ENCODE measurements at places on chromosomes 4 and X.
A peak's percentile ranks its signal among the peaks of the same experiment; 100 is the strongest.

GRCh38 chr4:165532976-165533375, 154.2 kb downstream of the CPE start:
- no peak for DNase-seq

DNA sequence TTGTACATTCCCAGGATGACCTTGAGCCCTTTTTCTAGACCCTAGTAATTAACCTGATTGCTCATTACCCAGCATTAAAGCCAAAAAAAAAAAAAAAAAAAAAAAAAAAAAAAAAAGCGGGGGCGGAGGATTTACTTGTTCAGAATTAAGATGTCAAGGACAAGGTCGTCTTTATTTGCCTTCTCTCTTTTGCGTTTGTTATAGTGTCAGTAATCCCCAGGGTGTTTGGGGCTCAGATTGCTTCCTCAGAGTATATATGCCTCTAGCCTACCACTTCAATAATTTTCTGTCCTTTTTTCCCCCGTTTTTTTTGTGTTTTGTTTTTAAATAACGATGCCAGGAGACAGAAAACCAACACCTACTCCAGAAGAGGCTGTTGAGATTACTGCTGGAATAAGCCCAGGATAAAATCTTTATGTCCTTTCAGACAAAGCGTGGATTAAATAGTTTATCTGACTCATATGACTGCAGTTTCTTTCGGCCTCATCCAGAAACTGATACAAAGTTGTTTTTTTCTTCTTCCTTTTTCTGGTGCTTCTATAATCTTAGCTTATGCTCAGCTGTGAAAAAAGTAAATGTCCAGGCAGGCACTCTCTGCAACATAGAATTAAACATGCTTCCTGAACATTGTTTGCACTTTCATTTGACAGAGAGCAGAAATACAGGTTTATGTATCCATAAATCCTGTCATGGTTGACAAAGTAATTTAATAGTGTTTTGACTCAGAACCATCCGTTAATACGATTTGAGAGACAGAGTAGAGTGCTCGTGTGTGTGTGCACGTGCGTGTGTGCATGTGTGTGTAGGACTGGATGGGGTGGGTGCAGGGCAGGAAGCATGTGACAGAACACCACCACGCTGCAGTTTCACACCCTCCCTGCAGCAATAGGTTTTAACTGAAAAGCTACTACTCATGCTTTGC, 138.6 kb downstream of the AFF1 start:
- peak; percentile 31 for DNase-seq

DNA sequence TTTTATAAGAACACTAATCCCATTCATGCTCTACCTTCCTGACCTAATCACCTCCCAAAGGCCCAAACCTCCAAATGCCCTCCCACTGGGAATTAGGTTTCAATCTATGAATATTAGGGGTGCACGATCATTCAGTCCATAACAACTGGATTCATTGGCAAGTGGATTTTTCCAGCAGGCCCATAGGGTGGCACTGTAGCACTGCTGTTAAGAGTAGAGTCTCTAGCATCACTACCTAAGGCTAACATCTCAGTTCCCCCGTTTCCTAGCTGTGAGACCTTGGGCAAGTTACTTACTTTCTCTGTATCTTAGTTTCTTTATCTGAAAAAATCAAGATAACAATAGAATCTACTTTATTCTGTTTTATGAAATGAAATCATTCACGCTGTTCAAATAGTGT, 315.8 kb downstream of the STIM2 start:
- no peak for DNase-seq

DNA sequence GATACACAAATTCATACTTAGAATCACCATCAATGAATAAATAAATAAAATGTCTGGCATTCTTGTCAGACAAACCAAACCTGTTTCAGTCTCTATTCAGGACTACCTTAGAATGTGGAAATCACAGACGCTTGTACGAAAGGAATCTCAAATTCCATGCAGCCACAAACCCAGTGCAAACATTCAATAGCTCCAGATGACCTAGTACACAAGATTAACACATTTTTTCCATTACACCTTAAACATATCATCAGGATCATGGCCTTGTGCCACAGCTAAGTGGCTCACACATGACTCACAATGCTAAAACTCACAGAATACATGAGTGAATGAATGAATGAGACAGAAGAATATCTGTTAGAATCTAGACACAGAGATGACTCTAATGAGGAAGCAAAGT, 134.2 kb downstream of the PWWP3B start:
- no peak for DNase-seq

DNA sequence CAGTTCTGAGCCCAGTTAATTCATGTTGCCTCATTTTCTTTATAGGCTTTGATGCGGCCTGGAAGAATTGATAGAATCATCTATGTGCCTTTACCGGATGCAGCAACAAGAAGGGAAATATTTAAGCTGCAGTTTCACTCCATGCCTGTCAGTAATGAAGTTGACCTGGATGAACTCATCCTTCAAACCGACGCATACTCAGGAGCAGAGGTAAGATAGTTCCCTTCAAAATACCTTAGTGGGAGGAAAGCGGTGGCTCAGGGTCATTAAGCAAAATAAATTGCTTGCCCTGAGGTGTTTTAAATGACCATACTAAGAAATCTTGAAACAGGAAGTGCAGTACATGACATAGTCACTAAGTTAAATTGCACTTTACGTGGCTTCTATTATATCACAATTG, 140.6 kb upstream of the SPRY1 start:
- no peak for DNase-seq

GRCh38 chr4:90186229-90186628, 59.0 kb downstream of the CCSER1 start:
- DNase-seq, result no peak

GRCh38 chr4:9999956-10000561, 21.2 kb downstream of the SLC2A9 start:
- DNase-seq, result no peak

All from spinal cord (tissue), 10 donors.